ENCODE measurements at places on chromosomes 7 and 10.

DNA sequence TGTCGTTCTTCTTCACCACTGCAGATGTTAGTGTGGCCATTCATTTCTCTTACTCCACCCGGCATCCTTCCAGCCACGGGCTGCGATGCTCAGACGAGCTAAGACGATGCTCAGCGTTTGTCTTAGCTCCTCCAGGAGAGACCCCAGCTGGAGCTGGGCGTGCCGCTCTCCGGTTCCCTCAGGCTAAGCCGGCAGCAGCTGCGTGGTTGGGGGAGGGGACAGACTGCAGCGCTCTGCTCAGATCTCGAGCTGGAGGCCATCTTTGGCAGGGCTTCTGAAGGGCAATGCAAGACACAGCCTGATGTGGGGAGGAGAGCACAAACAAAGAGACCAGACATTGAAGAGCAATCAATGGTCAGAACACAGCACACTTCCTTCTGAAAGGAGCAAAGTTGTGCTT lies 4.8 kb downstream of the INA start:
- no peak for DNase-seq

GRCh38 chr7:81590131-81590530 lies 179.7 kb downstream of the HGF start:
- DNase-seq: no peak

DNA sequence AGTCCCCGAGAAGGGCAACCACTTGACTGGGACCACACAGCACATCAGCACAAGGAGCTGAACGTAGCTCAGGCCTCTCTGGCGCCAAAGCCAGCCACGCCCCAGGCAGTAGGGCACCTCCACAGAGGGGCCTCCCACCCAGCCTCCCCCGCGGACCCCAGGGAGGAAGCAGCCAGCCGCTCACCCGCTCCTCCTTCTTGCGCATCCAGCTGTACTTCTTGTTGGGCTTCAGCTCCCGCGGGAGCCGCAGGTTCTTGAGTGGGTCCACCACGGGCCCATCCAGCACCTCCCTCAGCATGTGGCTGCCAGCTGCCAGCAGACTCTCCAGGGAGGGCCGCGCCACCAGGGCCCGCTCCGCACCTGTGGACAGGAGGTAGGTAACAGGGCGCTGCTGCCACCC lies 61.2 kb downstream of the TNRC18 start:
- no peak for DNase-seq

DNA sequence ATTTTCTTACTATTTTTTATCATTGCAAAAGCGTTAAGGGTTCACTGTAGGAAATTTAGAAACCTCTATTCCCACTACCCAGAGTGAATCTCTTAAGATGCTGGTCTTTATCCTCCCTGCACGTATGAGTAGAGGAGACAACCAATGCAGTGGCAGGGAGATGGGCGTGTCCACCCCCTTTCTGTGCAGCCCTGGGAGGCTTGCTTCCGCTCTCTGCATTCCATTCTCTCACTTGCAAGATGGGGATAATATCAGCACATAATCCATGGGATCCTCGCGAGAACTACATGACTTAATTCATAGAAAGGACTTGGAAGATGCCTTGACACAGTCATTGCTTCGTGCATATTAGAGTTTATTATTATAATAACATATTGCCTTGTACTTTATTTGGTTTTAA lies 196.2 kb downstream of the KLF6 start:
- DNase-seq: no peak

GRCh38 chr10:19347621-19348020 lies 299.0 kb downstream of the MALRD1 start:
- no peak for DNase-seq

DNA sequence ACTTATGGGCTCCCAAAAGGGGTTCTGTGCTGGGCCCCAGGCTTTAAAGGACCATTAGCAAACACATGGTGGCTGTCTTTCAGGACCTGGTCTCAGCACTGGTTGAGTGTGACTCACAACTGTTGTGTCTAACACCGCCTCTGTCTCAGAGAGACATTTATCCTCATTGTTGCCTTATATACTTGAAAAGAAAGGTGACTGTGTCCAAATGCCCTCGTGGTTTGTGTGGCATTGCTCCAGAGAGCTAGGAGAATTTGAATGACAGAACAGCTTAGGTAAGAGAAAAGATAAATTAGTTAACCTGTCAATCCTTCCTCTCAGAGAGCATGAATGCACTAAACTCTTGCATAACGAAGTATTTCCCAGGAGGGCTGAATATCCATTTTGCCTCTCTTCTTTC lies 14.5 kb upstream of the FAM13C start:
- no peak for DNase-seq

DNA sequence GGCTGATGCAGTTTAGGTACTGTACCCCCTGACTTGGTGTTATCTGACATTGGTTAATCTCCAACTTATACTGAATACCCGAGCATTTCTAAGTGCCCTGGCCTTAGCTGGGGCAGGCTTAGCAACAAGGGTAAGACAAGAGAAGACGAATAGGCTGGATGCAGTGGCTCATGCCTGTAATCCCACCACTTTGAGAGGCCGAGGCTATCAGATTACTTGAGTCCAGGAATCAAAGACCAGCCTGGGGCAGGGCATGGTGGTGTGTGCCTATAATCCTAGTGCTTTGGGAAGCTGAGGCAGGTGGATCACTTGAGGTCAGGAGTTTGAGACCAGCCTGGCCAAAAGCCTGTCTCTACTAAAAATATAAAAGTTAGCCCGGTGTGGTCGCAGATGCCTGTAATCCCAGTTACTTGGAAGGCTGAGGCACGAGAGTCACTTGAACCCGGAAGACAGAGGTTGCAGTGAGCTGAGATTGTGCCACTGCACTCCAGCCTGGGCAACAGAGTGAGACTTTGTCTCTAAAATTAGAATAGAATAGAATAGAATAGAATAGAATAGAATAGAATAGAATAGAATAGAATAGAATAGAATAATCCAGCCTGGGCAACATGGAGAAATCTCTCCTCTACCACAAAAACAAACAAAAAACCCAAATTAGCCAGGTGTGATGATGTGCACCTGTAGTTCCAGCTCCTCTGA lies 108.9 kb downstream of the BICC1 start:
- DNase-seq: no peak

- DNase-seq: no peak
Measured at GRCh38 chr7:122858320-122858719, 27.9 kb downstream of the CADPS2 start.

DNA sequence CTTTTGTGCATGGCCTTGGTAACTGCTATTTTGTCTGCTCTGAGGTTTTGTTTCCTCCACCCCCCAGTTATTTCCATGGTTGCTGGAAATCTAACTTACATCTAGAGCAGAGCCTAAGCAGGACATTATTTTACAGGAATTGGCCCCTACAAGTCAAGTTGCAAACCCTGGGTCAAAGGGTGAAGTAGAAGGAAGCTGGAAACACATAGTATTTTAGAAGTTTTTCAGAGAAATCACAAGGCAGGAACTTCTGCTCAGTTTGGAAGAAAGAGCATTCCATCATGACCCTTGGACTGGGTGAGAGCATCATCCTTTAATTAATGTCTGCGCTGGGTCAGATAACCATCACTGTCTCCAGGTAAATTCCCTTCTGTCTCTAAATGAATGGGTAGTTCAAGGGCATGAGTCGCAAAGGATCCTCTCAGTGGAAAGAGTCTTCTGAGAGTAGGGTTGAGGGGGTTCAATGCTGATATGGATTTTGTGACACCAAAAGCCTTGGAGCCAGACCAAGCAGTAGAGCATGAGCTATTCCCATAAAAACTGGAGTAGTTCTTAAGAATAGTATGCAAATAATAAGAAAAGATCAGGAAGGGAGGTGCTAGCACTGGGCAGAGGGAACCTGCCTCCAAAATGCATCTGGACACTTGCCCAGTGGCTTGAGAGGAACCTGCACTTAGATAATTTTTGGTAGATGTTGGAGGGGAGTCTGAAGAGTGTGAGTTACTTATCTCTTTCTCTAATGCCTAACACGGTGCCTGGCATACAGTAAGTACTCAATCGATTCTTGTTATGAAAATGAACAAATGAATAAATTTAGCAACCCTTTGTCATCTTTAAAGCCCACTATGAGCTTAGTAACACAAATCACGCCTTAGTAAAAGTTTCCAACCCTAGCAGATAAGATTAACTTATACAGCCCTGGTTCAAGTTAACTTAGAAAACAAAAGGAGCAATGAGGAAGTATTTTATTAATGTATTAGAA lies 160.6 kb upstream of the ADO start:
- DNase-seq: no peak

DNA sequence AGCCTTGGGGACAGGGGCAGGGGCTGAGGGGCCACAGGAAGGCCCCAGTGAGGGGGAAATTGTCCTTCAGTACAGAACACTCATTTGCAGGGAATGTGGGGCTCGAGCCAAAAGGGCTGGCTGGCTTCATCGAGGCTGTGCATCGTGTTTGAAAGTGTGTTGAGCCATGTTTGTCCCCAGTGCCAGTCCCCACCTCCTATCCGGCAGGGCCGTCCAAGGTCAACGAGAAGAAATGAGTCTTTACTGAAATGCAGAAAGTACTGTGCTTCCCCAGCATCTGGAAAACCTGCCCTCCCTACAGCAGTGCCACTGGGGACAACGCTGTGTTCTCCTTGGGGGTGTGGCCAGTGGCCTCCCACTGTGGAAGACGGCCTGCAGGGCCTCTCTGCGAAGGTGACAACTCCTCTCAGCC lies 214.1 kb downstream of the KLF6 start:
- no peak for DNase-seq

DNA sequence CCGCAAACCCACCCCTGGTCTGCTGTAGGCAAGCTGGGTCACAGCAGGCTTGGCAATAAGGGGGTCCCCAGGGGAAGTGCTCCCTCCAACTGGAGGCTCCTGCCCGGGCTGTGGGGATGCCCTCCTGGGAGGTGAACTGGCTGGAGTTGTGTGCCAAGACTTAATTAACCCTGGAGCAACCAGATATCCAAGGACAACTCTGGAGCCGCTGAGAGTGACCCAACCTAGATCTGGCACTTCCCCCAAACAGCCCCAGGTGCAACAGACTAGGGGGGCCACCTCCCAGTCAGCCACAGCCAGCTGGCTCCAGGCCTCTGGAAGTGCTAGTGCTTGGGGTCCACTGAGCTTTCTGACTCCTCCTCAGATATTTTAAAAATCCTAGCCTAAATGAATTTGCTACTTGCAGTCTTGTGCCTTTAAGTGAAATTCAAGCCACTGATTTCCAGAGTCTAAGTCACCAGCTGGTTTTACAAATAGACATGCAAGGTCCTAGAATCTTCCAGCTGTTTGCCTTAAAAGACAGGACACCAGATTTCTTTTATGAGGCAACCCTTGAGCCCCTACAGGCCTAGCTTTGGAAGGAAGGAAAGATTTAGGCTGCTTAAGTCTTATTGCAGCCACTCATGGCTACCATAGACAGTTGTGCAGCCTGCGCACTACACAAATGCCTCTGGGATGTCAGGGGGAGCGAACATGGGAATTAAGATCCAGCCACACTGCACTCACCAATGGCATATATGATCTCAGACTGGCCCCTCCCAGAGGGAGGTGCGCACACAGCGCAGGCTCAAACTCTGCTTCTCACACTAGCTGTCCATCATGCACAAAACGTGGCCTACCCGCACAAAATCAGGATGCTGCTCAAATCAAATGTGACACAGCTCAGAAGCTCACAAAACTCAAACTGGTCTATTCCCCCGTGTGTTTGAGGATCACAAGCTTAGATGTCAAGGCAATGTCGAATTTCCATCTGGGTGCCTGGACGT lies 42.6 kb upstream of the MYL10 start:
- DNase-seq: no peak

DNA sequence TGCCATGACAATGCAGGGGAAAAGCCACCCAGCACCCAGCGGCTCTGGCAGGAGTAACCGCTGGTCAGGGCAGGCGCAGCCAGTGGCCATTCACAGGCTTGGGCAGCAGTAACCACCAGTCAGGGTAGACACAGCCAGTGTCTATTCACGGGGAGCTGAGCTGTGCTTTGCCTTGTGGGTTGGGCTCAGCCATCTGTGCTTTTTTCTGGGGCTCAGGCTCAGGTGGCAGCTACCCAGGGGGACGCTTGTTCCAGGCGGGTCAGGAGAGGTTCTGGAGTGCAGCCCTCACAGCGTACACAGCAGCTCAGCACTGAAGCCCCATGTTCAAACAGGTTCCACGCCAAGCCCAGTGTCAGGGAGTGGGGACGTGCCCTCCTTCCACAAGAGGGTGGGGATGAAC lies 28.5 kb downstream of the FOXL3 start:
- no peak for DNase-seq

GRCh38 chr7:55147736-55148135 lies 128.9 kb downstream of the EGFR start:
- DNase-seq: no peak

GRCh38 chr10:47282005-47282656 lies 17.9 kb upstream of the GDF10 start:
- no peak for DNase-seq

GRCh38 chr7:105648561-105649401 lies 67.5 kb upstream of the EFCAB10 start:
- DNase-seq: no peak

- no peak for DNase-seq
Measured at GRCh38 chr7:51138123-51139085, 178.2 kb downstream of the COBL start.

GRCh38 chr7:137801003-137801402 lies 45.8 kb downstream of the DGKI start:
- DNase-seq: no peak

DNA sequence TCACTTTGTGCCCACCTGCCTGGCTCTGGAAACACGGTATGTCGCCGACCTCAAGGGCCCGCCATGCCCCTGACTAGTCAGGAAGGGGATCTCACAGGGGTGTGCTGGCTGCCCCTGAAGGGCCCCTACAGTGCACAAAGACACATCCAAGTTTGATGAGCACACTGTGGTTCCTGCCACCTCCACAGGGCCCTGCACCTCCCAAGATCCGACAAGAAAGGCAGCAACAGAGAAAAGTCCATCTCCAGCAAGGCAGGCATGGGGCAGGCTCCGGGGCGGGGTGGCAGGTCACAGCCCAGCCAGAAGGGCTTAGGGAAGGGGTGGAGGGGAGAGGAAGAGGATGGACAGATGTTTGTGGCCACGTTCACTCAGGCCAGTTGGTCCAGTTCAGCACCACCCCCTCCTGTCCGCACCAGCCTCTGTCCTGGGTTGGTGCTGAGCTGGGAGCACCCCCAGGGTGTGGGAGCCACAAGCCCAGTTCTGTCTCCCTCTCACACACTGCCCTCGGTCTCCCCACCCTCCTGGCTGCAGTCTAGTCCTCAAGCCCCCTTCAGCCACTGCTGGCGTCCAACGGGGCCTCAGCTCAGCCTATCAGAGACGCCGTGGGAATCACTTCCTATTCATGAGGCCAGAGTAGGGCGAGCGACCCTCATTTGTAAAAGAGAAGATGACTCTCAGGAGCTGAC lies 11.5 kb downstream of the DRGX start:
- DNase-seq: no peak

GRCh38 chr7:114048386-114049235 lies 129.8 kb upstream of the PPP1R3A start:
- DNase-seq: peak; percentile 25

GRCh38 chr7:130393841-130394411 lies 13.6 kb downstream of the CPA1 start:
- peak; percentile 66 for DNase-seq

DNA sequence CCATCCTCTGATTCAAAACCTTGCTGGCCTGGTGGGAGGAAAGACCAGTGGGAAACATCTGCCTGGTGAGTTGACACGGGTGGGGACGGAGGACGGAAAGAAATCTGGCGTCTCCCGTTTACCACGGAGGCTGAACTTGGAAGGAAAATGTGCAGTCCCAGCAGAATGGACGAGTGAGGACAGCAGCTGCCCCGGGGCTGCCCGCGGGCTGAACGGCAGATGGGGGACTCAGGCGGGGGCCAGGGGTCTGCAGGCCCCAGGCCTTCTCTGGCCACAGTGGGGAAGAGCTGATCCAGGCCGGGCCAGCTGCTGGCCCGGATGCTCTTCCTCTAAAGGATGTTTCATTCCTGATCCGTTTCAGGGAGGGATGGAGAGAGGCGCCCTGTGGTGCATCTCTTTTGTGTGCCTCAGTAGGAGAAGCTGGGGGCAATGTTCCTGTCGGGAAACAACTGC lies 147.5 kb upstream of the CHST15 start:
- no peak for DNase-seq
